ENCODE measurements at places on chromosomes 13 and 19.

GRCh38 chr19:19485161-19485997 is 30.0 kb downstream of the TSSK6 start:
- no peak for DNase-seq

DNA sequence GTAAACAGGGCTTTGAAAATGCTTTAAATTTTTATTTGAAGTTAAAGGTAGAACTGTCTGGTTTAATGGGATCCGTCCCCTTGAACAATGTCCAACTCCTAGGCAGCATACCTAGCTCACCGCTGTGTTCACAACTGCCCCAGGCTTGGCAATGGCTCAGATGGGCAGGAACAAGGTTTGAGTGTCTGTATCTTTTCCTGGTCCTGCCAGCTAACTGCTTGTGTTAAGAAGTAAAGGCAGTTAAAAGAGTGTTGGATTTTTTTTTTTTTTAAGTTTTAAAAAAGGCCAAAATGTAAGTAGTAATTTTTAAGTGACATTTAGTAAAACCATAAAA is 66.7 kb upstream of the FNDC3A start:
- no peak for DNase-seq

GRCh38 chr19:13670846-13671245 is 93.5 kb upstream of the MRI1 start:
- DNase-seq, result no peak

GRCh38 chr19:5719274-5719960 is 529 bp downstream of the LONP1 start:
- no peak for DNase-seq

DNA sequence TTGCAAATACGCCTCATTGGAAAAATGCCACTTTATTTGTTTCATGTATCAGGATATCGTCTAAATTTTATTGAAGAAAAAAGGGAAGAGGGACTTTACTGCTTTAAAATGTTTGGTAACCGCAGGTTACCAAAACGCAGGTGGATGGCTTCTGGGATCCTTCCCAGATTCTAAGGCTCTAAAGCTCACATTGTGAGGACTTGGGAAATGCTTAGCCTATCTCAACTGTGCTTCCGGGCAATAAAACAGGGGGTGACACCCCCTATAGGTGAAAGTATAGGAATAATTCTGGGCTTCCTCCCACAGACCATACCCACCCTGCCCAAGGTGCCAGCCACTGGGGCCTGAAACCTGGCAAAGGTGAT is 73.2 kb upstream of the IPO5 start:
- DNase-seq, result no peak

DNA sequence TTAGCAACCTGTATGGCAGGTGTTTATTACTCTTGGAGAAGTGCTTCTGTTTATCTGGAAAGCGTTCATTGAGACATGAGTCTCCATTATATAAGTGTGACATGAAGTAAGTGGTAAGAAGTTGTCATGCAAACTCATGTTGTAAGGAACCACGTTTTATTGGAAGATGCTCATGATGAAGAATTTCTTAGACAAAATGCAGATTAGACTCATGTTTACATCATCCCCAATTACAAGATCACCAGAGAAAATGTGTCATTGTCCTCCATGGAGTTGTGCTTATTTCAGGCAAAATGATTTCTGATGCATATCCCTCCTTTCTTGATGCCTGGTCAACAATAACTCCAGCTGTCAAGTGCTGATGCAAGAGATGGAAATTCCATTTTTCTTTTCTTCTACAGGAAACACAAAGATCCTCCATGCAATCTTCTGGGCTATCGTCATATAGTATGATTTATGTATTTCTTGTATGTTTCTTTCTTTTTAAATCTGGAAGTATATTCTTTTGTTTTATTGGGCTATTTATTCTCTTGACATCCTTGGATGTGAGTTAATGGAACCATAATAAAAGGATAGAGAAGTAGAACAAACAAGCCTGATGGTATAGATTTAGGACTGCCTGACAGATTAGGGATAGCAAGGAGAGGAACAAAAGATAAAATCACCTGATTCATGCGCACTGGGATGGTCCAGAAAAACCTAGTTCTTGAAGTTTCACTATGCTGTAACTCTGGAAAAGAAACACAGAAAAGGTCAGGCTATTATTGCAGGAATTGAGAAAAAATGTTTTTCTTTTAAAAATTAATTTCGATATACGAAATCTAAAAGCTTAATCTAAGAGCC is 50.7 kb upstream of the DIAPH3 start:
- DNase-seq, result no peak

- DNase-seq, result no peak
Measured at GRCh38 chr19:4369888-4370260, 26.5 kb downstream of the MPND start.

DNA sequence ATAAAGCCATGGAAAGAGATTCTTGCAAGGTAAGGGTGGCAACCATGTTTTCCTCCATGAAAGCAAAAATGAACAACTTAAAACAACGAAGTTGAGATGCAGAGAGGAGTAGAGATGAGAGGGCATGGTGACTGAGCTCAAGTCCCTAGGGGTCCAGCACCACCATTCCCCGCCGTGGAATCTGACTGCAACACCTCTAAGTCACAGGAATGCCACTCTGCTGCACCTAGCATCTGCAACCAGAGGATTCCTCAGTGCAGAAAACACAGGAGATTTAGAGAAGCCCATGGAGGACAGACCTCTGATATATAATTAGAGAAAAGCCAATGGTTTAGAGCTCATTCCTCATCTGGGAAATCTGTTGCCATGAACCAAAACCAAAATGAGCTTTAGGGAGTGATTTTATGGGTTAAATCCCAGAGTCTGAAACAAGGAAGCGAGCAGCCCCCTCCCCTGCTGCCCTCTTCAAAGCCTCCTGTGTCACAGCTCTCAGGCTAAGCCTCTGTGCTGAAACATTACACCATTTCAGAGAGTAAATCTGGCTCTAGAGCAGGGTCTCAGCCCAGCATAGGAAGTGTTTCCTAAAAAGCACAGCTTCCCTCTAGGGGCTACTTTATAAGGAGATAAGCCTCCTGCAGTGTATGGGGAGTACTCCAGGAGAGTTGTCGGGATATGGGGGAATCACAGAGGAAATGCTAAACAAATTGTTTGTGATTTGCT is 1043.6 kb downstream of the UQCRFS1 start:
- DNase-seq, result no peak

- DNase-seq, result no peak
Measured at GRCh38 chr13:43761616-43762315, 25.0 kb downstream of the ENOX1 start.

DNA sequence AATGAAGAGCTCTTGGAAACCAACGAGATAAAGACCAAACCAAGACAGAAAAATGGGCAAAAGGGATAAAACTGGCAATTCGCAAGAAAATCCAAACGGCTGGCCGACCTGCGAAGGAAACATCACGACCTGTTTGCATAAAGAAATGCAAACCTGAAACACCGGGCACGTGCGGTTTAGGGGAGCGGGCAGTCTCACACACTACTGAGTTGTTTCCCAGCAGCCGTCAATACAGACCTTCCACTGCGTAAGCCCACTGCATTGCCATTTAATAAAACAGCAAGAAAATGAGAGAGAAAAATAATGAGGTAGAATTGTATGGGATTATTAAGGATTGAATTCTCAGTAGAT is 642 bp upstream of the PEG3 start:
- DNase-seq, result no peak

GRCh38 chr13:21055511-21056045 is 5.8 kb downstream of the LATS2 start:
- no peak for DNase-seq

GRCh38 chr19:40335855-40336600 is 12.2 kb downstream of the C19orf47 start:
- no peak for DNase-seq

- no peak for DNase-seq
Measured at GRCh38 chr13:113588394-113589111, 4.0 kb downstream of the TFDP1 start.
